ENCODE measurements at places on chromosomes 1 and 21.

DNA sequence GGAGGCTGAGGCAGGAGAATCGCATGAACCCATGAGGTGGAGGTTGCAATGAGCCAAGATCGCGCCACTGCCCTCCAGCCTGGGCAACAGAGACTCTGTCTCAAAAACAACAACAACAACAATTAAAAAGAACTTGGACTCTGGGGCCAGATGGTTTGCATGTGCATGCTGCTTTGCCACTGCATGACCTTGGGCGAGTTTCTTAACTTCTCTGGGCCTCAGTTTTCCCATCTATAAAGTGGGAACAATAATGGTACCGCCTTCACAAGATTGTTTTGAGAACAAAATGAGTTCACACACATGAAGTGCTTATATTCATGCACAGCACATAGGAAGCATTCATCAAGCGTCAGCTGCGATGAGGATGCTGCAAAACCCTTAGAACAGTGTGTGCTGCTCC lies 74.6 kb downstream of the MAN1C1 start:
- no peak for DNase-seq

- DNase-seq, result peak; percentile 87
These were observed 517 bp upstream of the H3-3A start for GRCh38 chr1:226061841-226062557.

GRCh38 chr1:231883382-231883781 lies 256.8 kb downstream of the DISC1 start:
- no peak for DNase-seq

GRCh38 chr1:1540818-1541628 lies 599 bp upstream of the TMEM240 start:
- peak; percentile 32 for DNase-seq

GRCh38 chr1:41995441-41996130 lies 76.9 kb upstream of the HIVEP3 start:
- DNase-seq, result no peak

DNA sequence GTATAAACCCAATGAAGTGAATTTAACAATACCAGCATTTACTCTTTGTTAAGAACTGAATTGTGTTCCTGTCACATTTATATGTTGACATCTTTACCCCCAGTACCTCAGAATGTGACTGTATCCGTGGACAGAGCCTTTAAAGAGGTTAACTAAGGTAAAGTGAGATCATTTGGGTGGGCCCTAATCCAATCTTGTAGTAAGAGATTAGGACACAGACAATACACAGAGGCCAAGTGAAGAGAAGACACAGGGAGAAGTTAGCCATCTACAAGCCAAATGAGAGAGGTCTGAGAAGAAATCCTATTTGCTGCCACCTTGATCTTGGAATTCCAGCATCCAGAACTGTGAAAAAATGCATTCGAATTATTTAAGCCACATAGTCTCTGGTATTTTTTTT lies 22.9 kb upstream of the WARS2 start:
- no peak for DNase-seq

DNA sequence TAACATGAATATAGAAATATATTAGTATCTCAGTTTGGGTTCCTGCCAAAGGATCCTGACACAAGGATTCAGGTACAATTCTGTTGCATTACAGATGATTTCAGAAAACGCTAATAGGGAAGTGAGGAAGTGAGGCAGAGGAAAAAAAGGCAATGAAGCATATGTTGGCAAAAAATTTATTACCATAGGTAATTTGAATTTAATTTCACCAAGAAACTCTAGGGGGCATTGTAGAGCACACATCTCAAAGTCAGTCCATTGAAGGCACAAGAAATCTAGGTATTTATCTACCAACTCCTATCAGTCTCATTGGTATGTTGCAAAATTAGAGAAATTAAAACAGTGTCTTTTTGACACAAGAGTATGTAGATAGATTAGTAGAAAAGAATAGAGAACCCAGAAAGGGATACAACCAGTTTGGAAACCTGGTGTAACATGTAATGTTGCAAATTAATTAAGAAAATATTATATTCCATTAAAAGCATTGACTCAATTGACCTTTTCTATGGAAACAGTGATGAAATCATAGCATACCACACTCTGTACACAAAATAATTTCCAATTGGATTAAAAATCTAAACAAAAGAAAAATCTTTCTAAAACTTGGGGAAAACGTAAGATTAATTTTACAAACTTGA lies 104.9 kb upstream of the SNX7 start:
- DNase-seq, result no peak

GRCh38 chr1:87972811-87973210 lies 644.1 kb downstream of the LMO4 start:
- no peak for DNase-seq

- DNase-seq, result no peak
These were observed 16.9 kb downstream of the TCEANC2 start for GRCh38 chr1:54070171-54070837.

DNA sequence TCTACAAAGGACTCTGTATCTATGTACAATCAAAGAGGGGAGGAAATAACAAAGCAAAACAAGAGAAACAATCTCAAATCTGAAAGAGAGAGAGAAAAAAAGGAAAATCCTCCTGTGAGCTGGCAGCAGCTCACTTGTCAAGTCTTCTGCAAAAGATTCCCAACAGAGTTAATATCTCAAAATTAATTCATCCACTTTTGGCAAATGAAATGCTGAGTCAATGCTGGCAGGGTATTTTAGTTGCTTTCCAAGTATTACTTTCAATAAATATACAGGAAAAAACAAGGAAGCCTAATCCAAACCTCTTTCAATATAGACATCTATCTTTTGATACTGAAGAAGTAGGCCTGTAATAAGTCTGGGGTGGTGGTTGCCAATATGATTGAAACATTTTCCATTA lies 613.9 kb upstream of the NEGR1 start:
- no peak for DNase-seq

DNA sequence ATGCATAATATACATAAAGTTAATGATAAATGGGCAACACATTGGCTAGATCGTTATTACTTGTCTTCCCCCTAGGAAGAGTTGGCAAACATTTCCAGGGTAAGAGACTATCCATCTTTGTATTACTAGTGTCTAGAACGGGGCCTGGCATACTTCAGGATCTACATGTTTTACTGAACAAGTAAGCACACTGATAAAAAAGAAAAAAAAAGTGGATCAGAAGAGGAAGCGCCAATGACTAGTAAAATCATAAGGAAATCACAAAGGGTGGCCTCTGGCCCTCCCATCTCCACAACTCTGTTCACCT lies 482 bp downstream of the TM2D1 start:
- DNase-seq, result no peak

DNA sequence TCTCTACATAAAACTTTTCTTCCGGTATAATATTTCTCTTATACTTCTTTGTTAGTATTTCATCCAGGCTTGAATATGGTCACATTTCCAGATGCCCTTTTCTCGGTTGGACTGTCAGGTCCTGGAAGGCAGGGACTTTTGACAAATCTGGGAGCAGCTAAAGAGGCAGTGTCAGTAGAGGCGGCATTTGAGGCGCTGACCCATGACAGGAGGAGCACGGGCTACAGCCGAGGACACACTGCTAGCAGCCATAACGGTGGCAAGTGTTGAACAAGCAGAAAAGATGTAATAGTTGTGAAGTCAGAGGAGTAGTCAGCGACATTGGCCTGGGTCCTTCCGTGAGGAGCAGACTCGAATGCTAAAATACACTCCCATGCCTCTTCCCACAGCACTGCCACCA lies 14.5 kb upstream of the NRIP1 start:
- DNase-seq, result no peak

- DNase-seq, result no peak
These were observed 113.0 kb upstream of the ERG start for GRCh38 chr21:38611277-38611676.

GRCh38 chr1:8352886-8353785 lies 35.2 kb downstream of the SLC45A1 start:
- DNase-seq, result peak; percentile 30

DNA sequence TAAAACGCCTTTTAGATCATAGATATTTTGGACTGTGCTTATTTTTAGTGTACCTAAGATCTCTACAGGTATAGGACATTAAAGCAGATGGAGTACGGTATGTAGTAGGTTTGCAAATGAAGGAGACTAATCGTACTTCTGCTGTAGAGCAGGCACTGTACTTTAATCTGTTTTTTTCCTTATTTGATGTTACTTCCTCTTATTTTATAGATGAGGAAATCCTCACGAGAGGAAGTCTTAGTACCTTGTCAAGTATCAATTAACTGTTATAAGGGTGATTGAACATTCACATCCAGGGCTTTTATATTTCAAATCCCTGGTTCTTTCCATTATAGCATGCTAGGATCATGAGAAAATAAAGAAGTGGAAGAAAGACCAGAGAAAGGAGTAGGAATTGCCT lies 41.1 kb downstream of the CACHD1 start:
- no peak for DNase-seq

DNA sequence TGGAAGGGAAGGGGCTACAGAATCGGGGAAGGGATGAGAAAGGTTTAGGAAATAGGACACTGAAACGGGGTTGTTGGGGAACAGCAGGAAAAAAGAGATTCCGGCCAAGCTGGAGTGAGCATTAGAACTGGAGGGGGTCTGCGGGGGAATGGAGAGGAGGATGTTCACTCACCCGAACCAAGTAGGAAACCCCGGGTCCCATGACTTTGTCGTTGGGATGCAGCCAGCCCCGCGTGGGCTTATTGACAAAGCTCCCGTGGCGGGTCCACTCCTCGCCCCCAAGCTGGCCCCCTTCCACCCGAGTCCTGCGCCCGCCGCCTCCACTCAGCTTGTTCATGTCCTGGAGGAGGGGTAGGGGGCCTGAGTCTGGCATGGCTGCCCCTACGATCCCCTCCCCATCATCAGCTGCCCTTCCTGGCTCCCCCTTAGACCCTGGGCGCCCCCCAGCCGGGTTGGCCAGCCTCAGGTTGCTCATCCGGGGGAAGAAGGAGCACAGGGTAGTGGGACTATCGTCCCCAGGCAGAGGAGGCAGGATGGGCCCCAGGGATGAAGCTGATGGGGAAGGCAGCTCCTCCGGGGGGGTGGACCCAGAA lies 591 bp downstream of the SHC1 start:
- peak; percentile 68 for DNase-seq

DNA sequence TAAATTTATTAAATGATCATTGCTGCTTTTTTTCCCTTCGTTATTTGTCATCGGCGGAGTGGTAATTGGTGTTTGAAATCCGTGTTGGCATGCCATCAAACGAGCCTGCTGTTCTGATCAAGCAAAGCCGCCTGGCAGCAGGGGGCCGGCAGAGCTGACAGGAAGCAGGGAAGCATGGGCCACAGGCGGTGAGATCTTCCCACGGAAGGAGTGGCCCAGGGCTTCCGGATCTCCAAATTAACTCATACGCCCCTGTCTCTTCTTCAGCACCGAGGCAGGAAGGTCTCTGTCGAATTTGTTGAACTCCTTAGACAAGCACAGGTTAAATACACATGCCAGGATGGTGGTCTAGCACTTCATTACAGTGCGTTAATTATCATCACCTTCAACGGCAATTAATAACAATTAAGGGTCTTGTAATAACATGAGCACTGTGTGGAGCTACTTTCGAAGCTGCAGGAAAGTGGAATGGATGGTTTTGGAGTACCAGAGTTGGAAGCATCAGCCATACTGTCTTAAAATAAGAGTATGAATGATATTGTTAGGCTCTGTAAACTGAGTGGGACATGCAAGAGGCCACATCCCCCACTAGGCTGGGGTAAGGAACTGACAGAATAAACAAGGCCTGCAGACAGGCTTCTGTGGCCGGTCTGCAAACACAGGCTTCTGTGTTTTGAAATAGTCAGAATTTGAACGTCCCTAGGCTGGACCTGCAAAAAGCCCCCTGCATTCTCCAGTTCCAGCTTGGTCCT lies 199.4 kb upstream of the DAB1 start:
- DNase-seq, result no peak

GRCh38 chr1:206411321-206411720 lies 59.0 kb upstream of the IKBKE start:
- no peak for DNase-seq

DNA sequence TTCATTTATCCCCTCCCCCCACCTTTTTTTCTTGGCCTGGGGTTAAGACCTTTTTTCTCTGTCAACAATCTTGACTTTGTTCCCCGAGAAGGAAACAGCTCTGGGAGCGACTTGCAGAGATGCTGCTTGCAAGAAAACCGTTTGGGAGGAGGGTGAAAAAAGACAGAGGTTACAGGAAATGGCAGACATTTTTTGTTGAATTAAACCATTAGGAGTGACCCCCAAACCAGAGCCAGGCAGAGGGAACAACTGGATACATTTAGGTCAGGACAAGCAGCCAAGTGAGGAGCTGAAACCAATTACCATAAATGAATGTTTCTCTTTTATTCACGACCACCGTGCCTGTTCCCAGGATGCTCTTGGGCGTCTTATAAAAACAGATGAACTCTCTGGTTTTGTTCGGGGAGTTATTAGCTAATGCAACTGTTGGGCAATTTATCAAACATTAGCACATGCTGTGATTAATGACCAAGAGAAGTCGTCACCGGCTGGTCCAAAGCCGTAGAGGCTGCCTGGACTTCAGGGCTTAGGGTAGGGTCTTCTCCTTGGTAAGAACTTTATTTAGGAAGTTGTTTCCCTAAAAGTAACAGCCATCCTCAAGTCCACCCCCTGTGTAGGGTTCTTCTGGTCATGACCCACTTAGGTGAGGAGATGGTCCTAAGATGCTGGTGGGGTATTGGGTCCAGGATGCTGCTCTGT lies 141.0 kb downstream of the FOXD2 start:
- DNase-seq, result no peak

- DNase-seq, result no peak
These were observed 52.0 kb downstream of the TGFBR3 start for GRCh38 chr1:91833946-91834345.

- DNase-seq, result no peak
These were observed 122.5 kb downstream of the TRIM33 start for GRCh38 chr1:114388432-114389003.

- DNase-seq, result no peak
These were observed 42.5 kb downstream of the RPRD2 start for GRCh38 chr1:150406483-150406882.

DNA sequence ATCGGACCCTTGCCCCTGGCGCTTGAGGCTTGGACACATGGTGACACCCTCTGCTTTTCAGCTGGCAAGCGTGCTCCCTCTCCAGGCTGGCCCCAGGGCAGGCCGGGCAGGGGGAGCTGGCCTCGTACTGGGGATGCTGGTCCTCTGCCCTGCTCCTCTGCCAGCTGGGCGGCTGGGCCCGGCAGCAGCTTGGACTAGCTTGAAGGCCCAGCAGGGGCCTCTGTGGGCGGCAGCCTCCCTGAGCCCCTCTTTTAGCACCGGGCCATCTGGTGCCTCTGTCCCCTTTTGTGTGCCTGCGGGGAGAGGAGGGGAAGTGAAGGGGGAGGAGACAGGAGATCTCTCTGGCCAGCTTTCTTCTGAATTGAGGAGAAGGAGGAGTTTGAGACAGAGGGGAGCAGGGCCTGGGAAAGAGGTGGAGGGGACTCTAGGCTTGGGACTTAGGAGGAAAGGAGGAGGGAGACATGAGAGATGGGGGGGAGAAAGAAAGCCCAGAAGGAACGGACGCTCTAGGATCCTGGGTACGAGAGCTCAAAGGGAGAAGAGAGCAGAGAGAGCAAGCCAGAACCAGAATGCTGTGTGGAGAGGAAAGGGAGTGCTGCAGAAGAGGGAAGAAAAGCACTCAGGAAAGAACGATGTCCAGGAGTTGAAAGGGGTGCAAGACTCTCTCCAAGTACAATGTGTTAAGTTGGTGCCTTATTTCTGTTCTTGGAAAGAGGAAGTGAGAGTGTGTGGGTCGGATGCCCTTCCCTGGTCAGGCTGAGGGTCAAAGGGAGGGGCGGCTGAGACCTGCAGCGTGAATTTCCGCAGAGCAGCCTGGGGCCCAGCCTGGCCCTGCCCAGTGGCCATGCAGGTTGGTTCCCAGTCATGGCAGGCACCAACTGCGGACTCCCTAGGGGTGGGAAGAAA lies 40.3 kb downstream of the IER5 start:
- no peak for DNase-seq

Measured in left hindlimb (tissue), 1 donor.